ENCODE measurements at places on chromosomes 7 and 10. TPM values are rescaled to one million over a fixed set of nuclear protein-coding genes. Genes with fewer than 3 reads are reported as not detected.

LRRC61 gene
- 14.0 TPM for total RNA-seq

CCDC172 gene
- not detected for total RNA-seq

HERC4 gene
- total RNA-seq, result 66.4 TPM

CUBN gene
- 3.0 TPM for total RNA-seq

IQUB gene
- total RNA-seq, result 2.0 TPM

CRHR2 gene
- 0.98 TPM for total RNA-seq

BHLHA15 gene
- total RNA-seq, result 10.6 TPM

HOXA10 gene
- total RNA-seq, result not detected

GHRHR gene
- total RNA-seq, result 2.2 TPM

ACSM6 gene
- total RNA-seq, result not detected

MUC3A gene
- total RNA-seq, result 0.98 TPM

TMEM184A gene
- not detected for total RNA-seq

ASB15 gene
- total RNA-seq, result not detected

CABCOCO1 gene
- total RNA-seq, result 4.2 TPM

KLHDC10 gene
- 61.0 TPM for total RNA-seq
